ENCODE measurements at places on chromosomes 16 and 17. TPM values are rescaled to one million over a fixed set of nuclear protein-coding genes. Genes with fewer than 3 reads are reported as not detected.
A peak's percentile ranks its signal among the peaks of the same experiment; 100 is the strongest.

- no peak for DNase-seq
Measured at GRCh38 chr17:45366049-45366448, 49.2 kb upstream of the MAP3K14 start.

DNA sequence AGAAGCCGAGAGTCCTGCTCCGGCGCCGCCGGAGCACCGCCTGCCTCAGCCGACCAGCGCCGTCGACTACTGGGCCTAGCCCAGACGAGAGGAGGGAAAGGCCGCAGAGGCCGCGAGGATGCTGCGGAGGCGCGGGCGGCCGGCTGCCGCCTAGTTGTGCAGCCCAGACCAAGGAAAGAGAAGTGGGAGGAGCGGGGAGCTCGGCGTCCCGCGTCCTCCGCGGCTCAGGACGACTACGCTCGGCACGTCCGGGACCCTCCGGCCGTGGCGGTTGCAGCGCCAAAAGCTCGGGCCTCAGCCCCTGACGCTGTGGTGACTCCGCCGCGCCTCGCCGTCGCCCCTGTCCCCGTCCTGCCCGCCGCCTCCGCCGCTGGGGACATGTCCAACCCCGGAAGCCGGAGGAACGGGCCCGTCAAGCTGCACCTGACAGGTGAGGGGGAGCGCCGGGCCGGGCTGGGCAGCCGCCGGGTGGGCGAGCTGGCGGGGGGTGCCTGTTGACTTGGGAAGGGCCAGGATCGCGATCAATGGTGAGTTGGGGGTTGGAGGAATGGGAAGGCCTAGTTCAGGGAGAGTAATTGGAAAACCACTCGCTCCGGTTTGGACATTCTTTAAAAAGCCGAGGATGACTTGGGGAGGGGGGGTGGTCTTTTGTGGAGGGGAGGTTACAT is 37.7 kb downstream of the RNF135 start:
- DNase-seq: peak; percentile 46

- DNase-seq: no peak
Measured at GRCh38 chr17:34437188-34437587, 74.2 kb upstream of the CCL1 start.

- no peak for DNase-seq
Measured at GRCh38 chr16:4021916-4022315, 94.3 kb downstream of the ADCY9 start.

DNA sequence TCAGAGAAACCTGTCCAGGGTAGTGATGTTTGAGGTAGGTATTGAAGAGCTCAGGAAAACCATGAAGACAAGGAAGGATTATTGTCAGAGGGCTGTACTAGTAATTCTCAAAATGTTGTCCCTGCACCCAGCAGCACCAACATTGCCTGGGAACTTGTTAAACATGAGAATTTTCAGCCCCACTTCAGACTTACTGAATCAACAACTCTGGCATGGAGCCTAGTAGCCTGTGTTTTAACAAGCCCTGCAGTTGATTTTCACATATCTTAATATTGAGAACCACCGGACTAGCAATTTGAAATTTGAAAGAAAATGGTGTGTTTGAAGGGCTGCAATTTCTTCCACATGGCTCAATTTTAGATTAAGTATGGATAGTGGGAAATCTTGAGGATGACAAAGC is 2.8 kb upstream of the KIF2B start:
- DNase-seq: no peak

NOXO1 gene
- total RNA-seq: 0.56 TPM

DNA sequence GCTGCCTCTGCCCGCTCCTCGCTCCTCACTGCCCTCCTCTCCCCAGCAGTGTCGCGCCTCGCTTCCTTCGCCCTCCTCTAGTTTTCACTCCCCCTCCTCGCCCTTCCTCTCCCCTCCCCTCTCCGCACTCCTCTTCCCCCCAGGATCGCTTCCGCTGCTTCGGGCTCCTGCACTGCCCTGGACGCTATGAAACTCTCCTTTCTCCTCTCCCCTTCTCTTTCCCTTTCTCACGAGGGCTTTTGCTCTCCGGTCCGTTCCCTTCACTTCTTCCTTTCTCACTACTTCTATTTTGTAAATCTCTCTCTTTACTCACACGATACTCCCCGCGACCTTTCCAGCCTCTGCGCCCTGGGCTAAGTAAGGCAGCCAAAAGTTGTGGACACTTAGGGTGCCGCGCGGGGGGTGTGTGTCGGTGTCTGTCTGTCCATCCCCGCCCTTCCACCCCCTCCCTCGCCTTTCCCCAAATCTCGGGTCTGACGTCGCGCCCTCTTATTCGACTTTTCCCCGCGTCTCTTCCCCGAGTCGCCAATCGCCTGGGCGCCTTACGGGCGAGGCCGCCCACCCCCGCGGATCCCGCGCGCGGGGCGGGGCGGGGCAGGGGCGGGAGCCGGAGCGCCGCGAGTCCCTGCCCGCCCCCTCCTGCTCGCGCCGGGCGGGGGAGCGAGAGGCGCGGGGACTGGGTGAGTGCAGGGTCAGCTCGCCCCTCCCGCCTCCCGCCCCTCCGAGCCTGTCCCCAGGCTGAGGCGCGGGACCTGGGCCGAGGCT is at the start of gene IRX3:
IRX3 (minus strand) TSS at position 422 of the 765 bp plus-strand sequence. CDS start 737 bp downstream, outside the sequence.
- DNase-seq: no peak

PMFBP1 gene
- total RNA-seq: 1.6 TPM

GRCh38 chr17:42507671-42508070 is 28.4 kb upstream of the NAGLU start:
- DNase-seq: no peak

GRCh38 chr16:80208015-80208414 is 332.8 kb upstream of the DYNLRB2 start:
- DNase-seq: no peak

ZG16 gene
- not detected for total RNA-seq

DNA sequence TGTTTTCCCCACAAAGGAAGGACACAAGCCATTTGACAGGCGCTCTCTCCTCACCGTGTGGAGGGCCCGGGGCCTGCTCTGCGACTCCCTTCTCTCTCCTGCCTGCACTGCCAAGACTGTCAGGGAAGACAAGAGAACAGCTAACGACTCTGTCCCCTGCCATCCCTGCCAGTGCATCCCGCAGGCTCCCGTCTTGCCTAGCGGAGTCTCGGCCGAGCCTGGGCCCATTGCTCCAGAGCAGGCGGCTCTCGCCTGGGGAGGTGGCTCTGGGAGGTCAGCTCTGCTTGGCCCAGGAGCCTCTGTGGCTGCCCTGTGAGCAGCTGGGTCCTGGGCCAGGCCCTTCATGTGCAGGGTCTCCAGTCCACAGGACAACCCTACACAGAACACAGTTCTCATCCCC is 53.0 kb downstream of the WNT3 start:
- DNase-seq: no peak

GRCh38 chr17:75876190-75876937 is 2.0 kb downstream of the TRIM47 start:
- DNase-seq: peak; percentile 82

DNA sequence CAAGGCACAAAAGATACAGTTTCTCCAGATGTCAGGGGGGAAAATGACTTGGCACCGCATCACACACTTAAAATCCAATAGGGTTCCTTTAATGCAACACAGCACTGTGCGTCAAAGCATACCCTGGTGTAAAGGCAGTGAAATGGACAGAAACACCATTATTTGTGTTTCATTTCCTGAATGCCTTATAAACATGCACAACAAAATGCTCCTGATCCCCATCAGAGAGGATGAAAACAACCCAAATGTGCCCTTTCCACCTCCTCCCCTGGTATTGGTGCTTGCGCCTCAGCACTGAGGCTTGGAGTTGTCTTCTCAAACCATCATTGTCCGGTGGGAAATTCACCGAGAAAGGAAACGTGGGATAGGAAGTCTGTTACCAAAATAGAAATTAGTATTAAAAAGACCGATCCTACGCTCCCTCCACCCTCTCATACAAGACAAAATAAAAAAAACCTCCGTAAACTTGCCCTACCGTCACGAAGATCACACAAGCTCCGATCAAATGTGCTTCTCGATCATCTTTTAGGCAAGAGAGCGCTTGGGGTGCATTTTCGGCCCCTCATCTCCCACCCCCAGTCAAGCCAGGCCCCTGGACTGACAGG is 722 bp downstream of the CDC27 start:
- no peak for DNase-seq

DNA sequence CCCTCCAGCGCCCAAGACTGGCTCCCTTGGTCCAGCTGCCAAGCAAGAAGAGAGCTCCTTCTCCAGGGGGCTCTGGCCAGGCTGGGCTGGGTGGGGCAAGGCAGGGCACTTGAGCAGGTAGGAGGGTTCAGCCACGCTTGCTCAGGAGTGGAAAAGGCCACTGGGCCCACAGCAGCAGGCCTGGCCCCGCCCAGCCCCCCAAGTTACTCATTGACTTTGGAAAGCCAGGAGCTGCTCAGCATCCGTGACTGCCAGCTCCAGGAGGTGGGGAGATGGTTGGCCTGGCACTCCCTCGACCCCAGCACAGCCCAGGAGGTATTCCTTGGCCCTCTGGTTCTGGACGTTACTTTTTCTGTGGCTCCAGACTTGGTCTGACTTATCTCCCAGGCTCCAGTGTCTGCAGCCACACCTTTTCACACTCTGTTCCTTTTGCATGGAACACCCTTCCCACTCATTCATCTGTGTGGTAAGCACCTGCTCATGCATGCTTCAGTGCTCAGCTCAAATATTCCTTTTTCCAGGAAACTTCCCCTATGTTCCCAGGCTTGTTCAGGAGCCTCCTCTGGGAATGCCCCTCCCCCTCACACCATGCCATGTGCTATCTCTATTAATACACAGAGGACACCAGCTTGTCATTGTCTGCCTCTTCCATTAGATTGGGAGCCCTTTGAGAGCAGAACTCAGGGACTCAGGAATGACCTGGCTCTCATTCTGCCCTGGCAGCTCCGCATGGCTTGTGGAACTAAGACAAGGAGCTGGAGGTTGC is at the start of gene CDH16:
CDH16 (minus strand) TSS at position 83 of the 766 bp plus-strand sequence. CDS start 820 bp downstream, outside the sequence.
- DNase-seq: no peak

DNA sequence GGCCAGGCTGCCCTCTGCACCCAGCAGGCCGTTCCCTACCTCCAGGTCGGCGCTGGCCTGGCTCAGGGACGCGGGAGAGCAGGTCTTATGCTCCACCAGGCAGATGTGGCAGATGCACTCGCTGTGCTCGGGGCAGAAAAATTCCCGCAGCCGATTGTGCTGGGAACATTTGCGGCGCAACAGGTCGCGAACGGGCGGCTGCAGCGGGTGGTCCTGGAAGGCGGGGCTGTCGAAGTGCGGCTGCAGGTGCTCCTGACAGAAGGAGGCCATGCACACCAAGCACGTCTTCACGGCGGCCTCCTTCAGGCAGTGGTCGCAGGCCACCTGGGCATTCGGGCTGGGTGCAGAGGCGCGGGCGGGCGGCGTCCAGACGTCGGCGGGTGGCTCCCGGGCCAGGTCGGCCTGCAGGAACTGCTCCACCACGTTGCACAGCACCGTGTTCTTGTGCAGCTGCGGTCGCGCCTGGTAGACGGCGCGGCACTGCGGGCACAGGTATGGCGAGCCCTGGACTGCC is 439 bp downstream of the TRIM25 start:
- DNase-seq: no peak

CALCOCO2 gene
- total RNA-seq: 140 TPM

- DNase-seq: no peak
Measured at GRCh38 chr16:80025236-80025635, 424.7 kb upstream of the MAF start.

CSH1 gene
- total RNA-seq: not detected

- DNase-seq: no peak
Measured at GRCh38 chr16:77723108-77723514, 797 bp downstream of the NUDT7 start.

DNA sequence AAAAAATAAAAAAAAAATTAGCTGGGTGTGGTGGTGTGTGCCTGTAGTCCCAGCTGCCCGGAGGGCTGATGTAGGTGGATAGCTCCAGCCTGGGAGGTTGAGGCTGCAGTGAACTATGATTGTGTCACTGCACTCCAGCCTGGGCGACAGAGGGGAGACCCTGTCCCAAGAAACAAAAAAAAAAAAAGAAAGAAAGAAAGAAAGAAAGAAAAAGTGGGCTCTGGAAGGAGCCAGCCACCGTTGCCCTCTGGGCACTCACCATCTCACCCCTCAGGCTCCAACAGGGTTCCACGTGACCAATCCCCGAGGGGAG is 87.3 kb upstream of the TOB1 start:
- DNase-seq: no peak

PRR29 gene
- 0.56 TPM for total RNA-seq

Measured in CD4-positive, alpha-beta T cell (primary cell).